ENCODE measurements at places on chromosomes 7 and 10.

GRCh38 chr10:102283488-102283887 lies 38.2 kb downstream of the GBF1 start:
- DNase-seq: no peak

- DNase-seq: no peak
These were observed 46.7 kb downstream of the CALD1 start for GRCh38 chr7:134826105-134826504.

DNA sequence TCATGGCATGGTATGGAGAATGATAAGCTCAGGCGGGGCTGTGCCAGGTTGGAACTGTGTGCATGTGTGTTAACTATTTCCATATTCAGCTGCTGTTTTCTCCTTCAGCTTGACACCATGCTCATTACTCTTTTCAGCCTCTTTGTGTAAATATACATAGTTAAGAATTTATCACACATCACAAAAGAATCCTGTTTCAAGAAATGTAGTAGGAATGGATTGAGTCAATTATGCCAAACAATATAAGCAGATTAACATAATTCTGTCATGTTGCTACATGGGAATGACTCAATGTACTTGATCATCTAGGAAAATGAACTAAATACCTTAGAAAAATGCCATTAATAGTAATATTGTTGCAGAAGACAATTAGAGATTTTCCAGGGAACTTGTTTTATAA lies 687.4 kb downstream of the PARD3 start:
- DNase-seq: no peak

DNA sequence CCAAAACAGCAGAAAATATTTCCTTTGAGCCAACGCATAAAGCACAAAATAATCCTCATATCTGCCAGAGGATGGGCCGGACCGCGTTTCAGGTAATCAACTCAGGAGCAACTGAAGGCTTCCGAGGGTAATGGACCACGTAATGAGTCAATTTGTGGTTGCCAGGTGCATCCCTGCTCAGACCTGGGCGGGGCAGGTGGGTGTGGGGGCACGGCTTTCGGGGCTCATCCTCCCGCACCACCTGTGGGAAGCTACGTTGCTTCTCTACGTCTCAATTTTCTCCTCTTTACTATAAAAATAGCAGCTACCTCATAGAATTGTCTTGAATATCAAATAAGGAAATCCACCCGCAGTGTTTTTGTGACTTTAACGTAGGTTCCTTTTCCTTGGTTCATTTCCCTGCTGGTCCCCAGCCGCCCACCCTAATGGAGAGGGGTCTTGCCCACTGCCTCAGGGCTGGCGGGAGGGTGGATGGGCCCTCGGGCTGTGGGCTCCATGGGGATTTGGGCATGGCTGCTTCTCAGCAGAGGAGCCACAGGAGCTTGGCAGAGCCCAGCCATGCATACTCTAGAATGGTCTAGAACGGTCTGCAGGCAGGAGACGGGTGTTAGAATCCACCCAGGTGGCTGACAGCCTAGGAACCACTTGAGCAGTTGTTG lies 324.7 kb downstream of the ADARB2 start:
- peak; percentile 18 for DNase-seq

DNA sequence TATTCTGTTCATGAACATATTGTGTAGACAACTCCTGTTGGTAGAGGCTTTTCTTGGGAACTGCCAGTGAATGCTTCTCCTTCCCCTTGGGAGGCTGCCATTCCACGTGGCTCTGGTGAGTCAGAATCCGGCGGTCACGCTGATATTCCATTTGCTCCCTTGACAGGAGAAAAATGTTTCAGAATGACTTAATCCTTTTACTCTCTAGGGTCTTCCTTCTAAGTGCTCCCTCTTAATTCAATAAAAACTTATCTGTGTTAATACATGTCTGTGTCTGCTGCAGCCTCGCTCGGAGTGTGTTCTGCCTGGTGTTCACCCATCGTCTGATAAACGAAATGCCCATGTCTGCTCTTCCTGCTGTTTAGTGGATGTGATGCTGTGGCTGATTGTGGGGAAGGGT lies 278.6 kb downstream of the ARHGAP12 start:
- DNase-seq: no peak

DNA sequence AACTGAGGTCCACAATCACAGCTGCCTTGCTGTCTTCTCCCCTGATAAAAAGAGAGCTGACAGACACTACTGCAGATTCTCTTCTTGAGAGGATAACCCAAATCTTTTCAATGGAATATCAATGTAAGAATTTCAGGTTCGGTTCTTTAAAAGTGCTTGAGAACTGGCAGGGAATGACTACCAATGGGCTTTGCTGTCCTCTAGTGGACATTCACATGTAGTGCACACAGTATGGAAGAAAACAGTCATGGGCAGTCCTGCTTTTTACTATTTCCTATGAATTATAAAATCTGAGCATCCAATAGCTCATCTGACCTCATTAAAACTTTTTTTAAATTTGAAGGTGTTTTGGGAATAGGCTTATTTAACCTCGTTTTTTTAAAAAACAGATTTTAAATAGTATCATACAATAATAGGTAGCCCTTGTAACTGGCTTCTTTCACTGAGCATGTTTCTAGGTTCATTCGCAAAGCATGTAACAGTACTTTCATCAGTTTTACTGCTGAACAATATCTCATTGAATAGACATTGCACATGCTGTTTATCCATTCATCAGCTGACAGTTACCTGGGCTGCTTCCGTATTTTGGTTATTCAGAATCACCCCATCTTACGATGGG lies 18.3 kb downstream of the FZD9 start:
- DNase-seq: no peak

- DNase-seq: no peak
These were observed 143.6 kb downstream of the ACTR3B start for GRCh38 chr7:152902870-152903860.

GRCh38 chr7:108529341-108529740 lies 3.4 kb upstream of the PNPLA8 start:
- DNase-seq: peak; percentile 66

DNA sequence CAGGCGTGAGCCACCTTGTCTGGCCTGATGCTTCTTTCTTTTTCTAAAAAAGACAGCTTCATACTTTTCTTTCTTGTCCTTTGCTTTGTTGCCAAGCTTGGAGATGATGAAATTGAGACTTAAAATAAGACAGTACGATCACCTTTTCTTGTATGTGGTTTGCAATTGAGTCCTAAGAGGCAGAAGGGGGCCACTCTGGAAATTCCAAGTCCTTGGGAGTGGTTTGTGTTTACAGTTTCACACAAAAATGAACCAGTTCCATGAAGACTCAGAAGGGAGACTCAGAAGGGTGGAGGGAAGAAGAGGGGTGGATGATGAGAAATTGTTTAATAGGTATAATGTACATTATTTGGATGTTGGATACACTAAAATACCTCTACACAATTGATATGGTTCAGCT lies 70.7 kb upstream of the TNS3 start:
- DNase-seq: no peak

- DNase-seq: peak; percentile 90
These were observed at the start of gene IMPDH1 for GRCh38 chr7:128409596-128410450. Gene IMPDH1, minus strand, starts transcription at chr7:128409982. Its CDS starts 81 bp downstream, at chr7:128409901.

- DNase-seq: no peak
These were observed 528.1 kb downstream of the KIF20B start for GRCh38 chr10:90229486-90229885.

DNA sequence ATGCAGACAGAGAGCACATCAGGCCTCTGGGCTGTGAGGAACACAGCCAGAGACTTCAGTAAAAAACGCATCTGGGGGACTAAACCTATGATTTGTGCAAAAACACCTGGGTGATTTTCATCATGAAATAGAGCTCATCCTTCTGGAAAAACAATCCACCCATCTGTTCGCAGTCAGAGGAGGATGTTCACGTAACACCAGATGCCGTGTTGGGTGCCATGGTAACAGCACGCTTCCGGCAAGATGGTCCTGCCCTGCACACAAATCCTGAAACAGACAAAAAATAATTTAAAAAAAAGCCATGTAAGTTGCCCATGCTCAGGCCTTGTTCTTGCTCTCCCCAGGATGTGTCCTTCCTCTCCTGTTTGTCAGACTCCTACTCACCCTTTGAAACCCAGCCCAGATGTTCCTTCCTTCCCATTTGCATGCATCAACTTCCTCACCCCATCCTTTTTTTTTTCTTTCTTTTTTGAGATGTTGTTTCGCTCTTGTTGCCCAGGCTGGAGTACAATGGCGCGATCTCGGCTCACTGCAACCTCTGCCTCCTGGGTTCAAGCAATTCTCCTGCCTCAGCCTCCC lies 28.3 kb upstream of the GNA12 start:
- no peak for DNase-seq

GRCh38 chr10:50567384-50567783 lies 56.4 kb downstream of the SGMS1 start:
- no peak for DNase-seq

- DNase-seq: no peak
These were observed 114.7 kb upstream of the EGFR start for GRCh38 chr7:54904130-54904529.

GRCh38 chr10:96370584-96371157 lies 11.9 kb upstream of the OPALIN start:
- peak; percentile 81 for DNase-seq

GRCh38 chr7:107725138-107725740 lies 18.7 kb upstream of the CBLL1 start:
- DNase-seq: no peak

- no peak for DNase-seq
These were observed 15.9 kb upstream of the ST8SIA6 start for GRCh38 chr10:17470246-17470645.

- DNase-seq: peak; percentile 64
These were observed 16.3 kb downstream of the CUBN start for GRCh38 chr10:17113346-17113745.

DNA sequence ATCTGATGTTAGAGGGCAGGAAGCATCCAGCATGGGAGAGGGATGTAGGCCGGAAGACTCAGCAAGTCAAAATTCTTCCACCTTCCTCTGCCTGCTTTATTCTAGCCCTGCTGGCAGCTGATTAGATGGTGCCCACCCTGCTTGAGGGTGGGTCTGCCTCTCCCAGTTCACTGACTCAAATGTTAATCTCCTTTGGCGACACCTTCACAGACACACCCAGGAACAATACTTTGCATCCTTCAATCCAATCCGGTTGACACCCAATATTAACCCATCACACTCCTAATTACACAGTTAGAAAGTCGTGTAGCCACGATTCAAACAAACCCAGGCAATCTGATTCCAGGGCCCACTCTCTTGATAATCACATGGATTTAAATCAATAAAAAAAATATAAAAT lies 433.9 kb upstream of the LRGUK start:
- DNase-seq: no peak

DNA sequence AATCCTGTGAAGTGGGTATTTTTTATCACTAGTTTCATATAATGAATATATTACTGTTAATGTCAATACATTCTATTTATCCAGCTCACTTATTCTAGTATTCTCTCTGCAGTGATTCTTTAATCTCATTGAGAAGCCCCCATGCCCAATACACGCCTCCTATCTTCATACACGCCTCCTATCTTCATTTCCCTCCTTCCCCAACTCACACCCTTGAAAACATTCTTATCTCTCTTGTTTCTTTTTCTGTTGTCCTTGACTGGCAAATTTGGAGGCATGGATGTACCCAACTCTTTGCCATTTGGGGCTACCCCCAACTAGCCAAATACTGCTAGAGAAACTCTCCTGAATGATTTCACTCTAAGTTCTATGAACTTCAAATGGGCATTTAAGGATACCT lies 40.5 kb downstream of the ST8SIA6 start:
- DNase-seq: no peak

GRCh38 chr10:1417574-1417973 lies 319.8 kb downstream of the ADARB2 start:
- DNase-seq: peak; percentile 43

DNA sequence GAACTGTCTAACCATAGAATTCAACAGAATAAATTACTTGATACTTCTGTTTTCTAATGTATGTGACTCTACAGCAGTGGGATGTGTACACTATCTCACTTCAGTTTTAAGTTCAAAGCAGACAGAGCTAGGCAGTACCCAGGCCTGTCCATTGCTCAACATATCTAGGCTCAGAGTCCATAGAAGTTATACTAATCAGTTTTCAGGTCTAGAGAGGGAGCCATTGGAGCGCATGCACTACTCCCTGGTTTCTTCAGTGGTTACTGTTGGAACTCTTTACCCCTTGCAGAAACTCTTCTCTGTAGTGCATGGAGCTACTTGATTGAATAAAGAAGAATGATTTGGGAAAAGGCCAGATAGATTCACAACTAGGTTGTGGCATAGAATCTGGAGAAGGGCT lies 4.4 kb downstream of the CD36 start:
- no peak for DNase-seq

GRCh38 chr10:72223743-72224101 lies 7.6 kb upstream of the ASCC1 start:
- no peak for DNase-seq

GRCh38 chr7:49403844-49404243 lies 369.6 kb upstream of the VWC2 start:
- no peak for DNase-seq

- DNase-seq: peak; percentile 85
These were observed 101.7 kb upstream of the SVIL start for GRCh38 chr10:29736366-29737073.

DNA sequence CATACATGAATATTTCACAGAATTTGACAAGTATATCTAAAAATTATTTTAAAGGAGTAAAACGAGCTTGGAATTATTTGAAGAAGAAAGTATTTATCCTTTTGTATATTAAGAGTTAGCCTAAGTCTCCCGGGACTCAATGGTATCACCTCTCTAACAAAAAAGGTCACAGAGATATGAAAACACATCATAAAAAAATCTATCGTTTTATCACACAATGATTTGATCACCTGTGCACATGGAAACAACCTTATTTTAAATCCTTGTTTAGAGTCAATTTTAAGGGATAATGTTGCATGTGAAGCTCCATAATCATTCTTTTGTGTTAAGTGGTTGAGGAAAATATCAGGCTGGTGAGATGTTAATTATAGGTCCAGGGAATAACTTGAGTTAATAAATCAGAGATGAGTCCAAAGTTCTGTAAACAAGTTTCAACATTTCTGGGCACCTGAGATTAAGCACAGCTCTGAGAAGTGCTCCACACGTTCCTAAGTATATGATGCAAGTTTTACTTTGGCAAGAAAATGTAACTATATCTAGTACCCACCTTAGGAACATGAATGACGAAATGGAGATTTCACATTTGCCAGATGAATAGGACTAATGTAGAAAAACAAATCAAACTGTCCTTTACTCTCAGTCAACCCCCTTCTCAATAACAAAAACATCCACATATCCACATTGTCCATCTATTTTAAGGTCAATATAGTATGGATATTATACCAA lies 148.5 kb upstream of the AKR1E2 start:
- no peak for DNase-seq

- peak; percentile 74 for DNase-seq
These were observed 265.1 kb downstream of the FGFR2 start for GRCh38 chr10:121332829-121333765.

- DNase-seq: no peak
These were observed 219.1 kb downstream of the GFRA1 start for GRCh38 chr10:116053910-116054309.

All from islet precursor cell (in vitro differentiated cells).